ENCODE measurements at places on chromosomes 2 and 18.

GRCh38 chr2:102504833-102505232 lies 31.8 kb downstream of the SLC9A4 start:
- no peak for DNase-seq

DNA sequence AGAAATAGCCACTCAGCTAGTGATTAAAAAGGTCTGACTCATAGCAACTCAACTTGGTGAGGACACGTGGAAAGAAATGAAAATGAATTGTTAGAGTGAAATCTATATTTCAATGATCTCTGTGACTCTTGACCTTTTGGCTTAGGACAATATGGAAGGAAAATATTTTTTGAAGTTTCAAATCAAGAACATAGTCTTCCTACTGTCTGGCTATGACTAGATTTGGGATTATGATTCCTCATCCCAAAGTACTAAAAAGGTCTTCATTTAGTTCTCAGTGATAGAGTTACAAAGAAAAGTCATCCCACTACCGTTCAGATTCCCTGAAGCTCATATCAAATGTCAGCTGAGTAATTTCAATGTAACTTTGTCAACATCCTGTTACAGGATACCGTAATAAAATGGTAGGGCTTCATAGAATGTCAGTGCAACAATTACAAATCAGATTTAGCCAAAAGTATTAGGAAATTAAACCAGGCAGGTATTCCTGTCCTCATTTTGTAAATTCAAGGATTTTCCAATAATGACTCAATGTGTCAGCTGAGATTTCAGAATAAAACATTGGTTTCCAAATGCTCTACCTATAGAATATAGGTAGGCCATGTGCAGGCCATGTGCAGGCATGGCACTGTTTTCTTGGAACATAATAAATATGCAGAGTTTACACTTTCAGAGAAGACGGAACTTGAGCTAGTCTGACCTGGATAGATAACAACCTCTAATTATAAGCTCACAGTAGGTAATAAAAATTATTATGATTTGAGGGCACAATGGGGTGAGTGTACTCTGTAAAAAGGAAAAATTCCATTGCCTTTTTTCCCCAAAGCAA lies 36.0 kb downstream of the ANKRD29 start:
- no peak for DNase-seq

DNA sequence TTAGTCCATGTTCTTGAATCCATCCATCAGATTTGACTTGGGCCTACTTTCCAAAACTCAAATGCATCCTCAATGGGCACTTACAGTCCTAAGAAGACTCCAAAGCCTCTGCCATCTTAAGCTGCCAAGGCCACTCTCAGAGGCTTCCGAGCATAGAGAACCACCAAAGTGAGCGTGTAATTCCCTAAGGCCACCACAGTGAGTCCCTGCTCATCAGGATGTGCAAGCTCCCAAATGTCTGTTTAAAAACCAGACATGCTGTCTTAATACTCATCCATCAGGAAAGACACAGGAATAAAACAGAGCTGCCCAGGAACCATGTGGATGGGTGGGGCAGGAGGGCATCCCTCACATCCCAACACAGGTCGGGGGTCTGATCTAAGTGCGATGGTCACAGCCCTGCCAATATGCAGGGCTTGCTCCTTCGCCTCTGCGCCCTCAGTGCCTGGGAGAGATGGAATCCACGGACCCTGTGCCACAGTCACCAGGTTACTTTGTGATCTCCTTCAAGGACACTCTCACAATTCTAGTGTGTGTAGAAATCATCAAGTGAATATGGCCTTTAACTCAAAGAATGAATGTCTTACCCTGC lies 80.4 kb downstream of the POLR1A start:
- no peak for DNase-seq

- DNase-seq: no peak
Observed at GRCh38 chr2:27806311-27807059, 35.0 kb downstream of the MRPL33 start.

GRCh38 chr18:48699761-48700160 lies 160.9 kb downstream of the CTIF start:
- no peak for DNase-seq

DNA sequence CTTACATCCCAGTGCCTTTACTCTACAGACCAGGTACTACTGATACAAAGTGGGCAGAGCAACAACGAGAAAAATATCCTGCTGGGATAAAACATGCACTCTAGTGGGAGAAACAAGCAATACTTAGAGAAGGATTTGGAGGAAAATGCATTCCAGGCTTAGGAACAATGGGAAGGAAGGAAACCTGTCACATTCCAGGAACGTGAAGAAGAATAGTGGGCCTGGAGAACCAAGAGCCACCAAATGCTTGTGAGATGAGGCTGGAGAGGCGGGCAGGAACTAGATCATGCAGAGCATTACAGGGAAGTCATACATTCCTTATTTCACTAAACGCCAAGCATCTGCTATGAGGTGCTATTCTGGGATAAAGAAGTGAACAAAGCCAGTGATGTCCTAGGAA lies 342.3 kb downstream of the DCC start:
- DNase-seq: no peak

GRCh38 chr2:140714586-140714985 lies 1416.2 kb downstream of the LRP1B start:
- DNase-seq: no peak

- no peak for DNase-seq
Observed at GRCh38 chr2:38875227-38875575, 533 bp downstream of the DHX57 start.

- DNase-seq: no peak
Observed at GRCh38 chr2:196502386-196502785, 137.1 kb upstream of the CCDC150 start.

- peak; percentile 74 for DNase-seq
Observed at GRCh38 chr2:20446917-20447436, at the start of gene RHOB. TSS of gene RHOB (plus strand) at chr2:20447074. CDS start at chr2:20447466, 392 bp downstream.

GRCh38 chr2:222319586-222320435 lies 21.0 kb upstream of the PAX3 start:
- no peak for DNase-seq

Data from stimulated activated CD8-positive, alpha-beta memory T cell treated with anti-CD3 and anti-CD28 coated beads, Interleukin-7, amount 100 ng/mL, for 1 hour (primary cell).